ENCODE measurements at places on chromosomes 2 and 18.
A peak's percentile ranks its signal among the peaks of the same experiment; 100 is the strongest.

GRCh38 chr2:47984041-47984440 is 77.7 kb upstream of the FBXO11 start:
- no peak for DNase-seq

DNA sequence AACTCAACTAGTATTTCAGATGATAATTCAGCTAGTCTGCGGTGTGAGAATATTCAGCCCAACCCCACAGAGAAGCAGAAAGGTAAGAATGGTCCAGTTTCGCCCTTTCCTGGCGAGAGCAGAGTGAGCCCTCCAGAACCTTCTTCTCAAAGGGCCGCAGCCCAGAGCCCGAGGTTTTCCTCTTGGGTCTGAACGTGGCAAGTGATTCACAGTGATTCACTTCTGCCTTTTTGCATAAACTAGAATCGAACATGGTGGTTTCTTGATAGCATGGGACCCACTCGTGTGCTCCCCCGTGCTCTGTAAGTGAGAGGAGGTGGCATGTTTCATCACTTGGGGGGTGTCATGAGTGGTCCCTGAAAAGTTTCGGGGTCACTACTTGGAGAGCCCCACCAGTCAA is 24.2 kb downstream of the TRAF3IP1 start:
- no peak for DNase-seq

- no peak for DNase-seq
Measured at GRCh38 chr2:43490252-43490786, 105.5 kb downstream of the THADA start.

DNA sequence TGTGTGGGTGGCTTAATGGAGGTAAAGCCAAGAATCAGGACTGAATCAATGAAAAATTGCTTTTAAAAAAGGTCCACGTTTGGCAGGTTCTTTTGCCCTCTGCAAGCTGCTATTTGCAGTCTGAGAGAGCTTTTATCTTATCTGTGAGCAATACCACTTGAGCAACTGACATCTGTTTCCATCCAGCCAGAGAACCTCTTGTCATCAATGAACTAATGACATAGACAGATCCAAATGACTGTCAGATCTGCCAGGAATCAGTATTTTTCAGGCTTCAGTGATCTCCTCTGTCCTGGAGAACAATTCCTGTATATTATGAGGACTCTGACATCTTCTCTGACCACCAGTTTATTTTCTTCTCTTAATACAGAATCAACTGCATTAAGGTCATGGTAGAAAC is 608.1 kb downstream of the LRP1B start:
- no peak for DNase-seq

DNA sequence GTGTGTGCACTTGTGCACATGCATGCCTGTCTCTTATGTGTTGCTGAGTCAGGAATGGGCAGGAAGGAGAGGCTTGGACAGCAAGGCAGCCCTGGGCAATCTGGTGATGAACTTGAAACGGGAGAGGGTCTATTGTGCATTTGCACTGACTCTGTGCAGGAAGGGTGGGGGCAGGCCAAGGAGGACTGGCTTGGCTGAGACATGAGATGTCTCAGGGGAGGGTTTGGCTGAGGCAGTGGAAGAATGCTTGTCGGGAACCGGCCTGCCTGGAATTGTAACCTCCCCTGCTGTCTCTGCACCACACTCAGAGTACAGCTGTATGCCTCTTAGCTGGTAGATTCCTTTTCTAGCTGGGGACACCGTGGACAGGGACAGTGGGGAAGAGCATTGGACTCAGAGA is 176.1 kb upstream of the TNP1 start:
- DNase-seq, result no peak

DNA sequence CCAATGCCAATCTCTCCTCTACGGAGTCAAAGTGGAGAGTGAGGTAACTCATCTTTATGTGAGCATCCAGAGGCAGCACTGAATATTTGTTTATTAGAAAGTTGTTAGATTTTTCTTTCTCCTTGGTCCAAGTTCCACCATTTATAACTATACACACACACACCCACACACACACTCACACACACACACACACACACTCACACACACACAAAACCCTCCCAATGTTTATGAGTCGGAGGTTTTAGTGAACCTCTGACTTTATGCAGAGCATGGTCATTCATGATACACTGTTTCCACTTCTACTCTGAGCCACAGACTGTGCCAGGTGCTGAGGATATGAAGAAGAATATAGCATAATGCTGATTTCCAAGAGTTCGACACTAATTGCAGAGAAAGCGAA is 132.9 kb upstream of the CCDC68 start:
- no peak for DNase-seq

DNA sequence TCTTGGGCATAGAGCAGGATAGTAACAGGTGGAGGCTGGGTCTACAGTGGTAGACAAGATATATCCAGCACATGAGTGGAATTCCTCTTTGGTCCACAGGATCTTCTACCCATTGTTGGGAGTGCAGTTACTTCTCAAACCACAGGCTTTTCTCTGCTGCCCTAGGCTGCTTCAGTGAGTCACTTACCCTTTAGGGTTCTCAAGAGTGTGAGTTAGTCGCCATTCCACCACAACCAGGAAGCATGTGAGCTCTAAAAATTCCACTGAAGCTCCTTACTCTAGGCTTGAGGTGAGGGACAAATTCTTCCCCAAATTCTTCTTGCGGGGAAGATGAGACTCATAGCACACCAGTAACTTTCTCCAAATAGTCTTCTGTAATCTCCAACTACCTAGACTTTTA is 189.4 kb downstream of the PLCL1 start:
- peak; percentile 20 for DNase-seq

GRCh38 chr2:217286833-217287232 is 427.0 kb upstream of the TNP1 start:
- no peak for DNase-seq

- DNase-seq, result no peak
Measured at GRCh38 chr2:117359266-117359914, 455.1 kb upstream of the DDX18 start.

DNA sequence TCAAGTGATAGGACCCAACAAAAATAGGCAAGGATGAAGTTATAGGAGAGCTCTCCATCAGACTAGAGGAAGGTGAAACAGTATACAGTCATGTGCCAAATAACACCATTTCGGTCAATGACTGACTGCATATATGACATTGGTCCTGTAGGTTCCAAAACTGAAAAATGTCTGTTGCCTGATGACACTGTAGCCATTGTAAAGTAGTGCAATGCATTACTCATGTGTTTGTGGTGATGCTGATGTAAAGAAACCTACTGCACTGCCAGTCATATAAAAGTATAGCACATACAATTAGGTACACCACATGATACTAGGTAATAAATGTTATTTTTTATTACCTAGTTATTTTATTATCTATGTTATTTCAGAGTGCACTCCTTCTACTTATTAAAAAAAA is 147.9 kb downstream of the GREB1L start:
- no peak for DNase-seq

- DNase-seq, result no peak
Measured at GRCh38 chr2:219028996-219029828, 12.1 kb downstream of the CFAP65 start.

GRCh38 chr2:239106314-239106908 is 258.5 kb downstream of the TWIST2 start:
- DNase-seq, result peak; percentile 2

DNA sequence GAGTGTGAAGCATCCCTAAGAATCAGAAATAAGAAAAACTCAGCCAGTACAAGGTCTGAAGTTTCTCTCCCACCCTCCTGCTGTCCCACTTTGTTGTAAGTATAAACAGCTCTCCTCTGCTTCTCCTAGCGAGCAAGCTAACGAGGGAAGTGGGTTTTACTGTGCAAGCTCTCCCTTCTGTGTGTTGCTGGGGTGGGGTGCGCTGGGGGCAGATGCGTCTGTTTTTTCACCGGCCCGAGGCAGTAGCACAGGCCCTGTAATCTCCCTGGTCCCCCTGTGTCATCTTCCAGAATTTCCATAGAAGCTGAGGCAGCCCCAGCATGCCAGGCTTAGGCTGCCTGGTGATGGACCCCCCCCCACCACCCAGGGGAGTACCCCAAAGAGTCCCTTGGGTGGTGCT is 9.4 kb upstream of the CXCR4 start:
- no peak for DNase-seq

DNA sequence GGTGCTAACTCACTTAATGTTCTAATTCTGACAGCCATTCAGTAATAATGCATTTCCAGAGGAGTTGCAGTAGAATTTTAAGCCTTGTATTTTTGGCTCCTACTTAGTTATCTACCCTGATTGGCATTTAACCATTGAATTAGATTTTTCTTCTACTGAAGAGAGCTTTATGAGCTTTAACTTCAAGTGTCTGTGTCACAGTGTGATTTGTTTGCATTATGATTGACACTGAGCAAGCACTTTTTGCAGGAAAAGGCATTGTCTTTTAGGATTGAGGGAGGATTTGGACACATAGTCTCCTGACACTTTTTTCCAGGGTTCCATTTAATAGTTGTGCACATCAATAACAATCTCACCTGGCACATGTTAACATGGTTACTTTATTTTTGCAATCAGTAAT is 26.7 kb downstream of the LYPD6 start:
- no peak for DNase-seq

DNA sequence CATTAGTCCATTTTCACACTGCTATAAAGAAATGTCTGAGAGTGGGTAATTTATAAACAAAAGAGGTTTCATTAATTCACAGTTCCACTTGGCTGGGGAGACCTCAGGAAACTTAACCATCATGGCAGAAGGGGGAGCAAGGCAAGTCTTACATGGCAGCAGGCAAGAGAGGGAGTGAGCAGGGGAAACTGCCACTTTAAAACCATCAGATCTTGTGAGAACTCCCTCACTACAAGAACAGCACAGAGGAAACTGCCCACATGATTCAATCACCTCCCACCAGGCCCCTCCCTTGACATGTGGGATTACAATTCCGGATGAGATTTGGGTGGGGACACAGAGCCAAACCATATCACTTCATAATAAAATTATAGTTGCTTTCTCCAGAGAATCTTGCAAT is 365.5 kb upstream of the ID2 start:
- DNase-seq, result no peak

- DNase-seq, result no peak
Measured at GRCh38 chr18:76633588-76634269, 138.7 kb upstream of the ZNF516 start.

DNA sequence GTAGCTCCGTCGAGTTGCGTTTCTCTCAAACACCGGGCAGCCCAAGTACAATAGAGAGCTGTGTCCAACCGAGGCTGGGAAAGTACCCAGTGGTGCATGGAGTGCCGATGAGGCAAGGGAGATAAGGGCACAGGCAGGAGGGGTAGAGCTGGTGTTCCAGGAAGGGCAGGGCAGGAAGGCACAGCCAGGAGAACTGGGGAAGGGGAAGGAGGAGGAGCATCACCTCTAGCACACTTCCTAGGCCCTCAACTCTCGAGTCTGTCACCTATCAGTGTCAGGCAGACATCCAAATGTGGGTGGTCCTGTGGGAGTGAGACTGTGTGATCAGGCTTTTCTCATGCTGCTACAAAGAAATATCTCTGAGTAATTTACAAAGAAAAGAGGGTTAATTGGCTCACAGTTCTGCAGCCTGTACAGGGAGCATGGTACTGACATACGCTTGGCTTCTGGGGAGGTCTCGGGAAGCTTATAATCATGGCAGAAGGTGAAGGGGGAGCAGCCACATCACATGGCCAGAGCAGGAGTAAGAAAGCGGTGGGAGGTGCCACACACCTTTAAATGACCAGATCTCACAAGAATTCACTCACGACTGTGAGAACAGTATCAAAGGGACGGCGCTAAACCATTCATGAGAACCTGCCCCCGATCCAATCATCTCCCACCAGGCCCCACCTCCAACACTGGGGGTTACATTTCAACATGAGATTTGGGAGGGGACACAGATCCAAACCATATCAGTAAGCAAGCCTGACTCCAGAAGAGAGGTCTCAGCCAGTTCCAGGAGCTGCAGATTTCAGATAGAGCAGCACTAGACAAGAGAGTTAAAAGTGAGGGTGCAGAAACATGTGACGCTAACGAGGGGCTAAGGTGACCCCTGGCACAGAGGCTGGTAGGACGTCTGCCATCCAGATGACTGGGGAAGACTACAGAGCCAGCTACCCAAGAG is 75.7 kb downstream of the MBOAT2 start:
- no peak for DNase-seq

Measured in activated CD4-positive, alpha-beta T cell treated with anti-CD3 and anti-CD28 coated beads, Interleukin-2, amount 50 U/mL, for 48 hours (primary cell).